ENCODE measurements at places on chromosomes 1 and 21.

- DNase-seq: no peak
Measured at GRCh38 chr1:155947741-155948140, 6.3 kb downstream of the RXFP4 start.

- no peak for DNase-seq
Measured at GRCh38 chr1:57721001-57721400, 297.1 kb upstream of the DAB1 start.

DNA sequence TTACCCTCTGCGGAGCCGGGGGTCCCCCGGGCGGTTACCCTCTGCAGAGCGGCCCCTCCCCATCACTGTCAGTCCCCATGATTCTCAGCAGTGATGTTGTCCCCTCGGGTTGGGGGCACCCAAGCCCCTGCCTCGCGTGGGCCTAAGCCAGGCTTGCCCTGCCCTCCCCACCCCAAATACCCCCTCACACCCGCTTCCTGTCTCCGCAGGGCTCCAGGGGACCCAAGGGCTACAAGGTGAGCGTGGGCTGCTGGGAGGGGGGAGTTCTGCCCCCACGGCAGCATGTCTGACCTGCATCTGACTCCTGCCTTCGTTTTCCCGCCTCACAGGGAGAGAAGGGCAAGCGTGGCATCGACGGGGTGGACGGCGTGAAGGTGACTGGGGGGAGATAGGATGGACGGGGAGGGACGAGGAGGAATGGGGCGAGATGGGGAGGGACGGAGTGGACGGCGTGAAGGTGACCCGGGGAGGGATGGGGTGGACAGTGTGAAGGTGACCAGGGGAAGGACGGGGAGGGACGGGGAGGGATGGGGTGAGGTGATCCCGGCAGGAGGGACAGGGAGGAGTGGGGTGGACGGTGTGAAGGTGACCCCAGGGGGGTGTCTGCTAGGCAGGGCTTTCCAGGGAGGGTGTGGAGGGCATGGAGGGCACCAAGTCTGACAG is 8.6 kb downstream of the COL6A1 start:
- DNase-seq: no peak

DNA sequence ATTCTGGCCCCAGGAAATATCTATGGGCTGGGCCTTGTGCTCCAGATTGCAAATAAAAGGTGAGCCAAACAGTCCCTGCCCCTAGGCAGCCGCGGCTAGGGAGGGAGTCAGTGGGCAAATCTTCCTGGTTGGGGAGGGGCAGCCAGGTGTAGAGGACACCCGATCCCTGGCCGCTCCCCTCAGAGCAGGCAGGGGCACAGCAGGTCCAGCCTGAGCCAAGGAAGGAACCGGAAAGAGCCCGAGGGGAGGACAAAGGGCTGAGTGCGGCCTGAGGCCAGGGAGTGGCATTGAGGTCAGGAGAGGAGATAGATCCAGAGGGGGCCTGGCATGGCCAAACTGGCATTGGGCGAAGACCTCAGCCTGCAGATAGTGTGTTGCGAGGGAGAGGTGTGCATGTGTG is 36.6 kb upstream of the ARF1 start:
- no peak for DNase-seq

- DNase-seq: no peak
Measured at GRCh38 chr1:156848461-156849150, 10.3 kb downstream of the INSRR start.

GRCh38 chr1:36448530-36449056 is 1.7 kb downstream of the OSCP1 start:
- DNase-seq: no peak

DNA sequence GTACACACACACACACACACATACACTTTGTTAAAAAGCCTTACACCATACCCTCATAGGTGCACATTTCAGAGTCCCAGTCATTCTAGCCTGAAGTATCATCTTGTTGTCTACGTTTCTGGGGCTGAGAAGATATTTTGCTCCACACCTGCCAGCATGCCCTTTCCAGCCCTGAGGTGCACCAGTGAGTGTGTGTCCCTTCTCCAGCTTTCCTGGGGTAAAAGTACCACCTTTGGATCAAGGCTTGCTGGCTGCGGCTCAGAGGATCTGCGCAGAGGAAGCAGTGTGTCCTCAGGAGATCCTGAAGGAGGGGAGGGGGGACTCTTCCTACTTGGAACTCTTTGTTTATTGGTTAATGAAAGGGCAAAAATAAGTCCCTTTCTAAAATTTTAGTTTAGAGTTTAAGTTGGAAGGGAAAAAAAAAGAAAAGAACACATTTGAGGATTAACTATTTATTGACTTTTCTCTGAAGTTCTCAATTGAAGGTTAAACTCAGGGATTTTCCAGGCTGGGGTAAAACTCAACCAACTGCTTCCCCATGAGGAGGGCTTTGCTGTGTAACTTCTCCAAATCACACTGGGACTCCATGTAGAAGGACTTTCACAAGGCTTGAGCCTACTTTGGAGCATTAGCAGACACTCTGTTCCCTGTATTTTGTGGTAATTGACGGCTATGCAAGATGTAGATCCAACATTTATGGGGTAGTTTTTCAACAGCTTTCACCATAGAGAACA is 200.3 kb upstream of the SGIP1 start:
- no peak for DNase-seq

GRCh38 chr1:230351983-230352382 is 74.1 kb downstream of the PGBD5 start:
- DNase-seq: no peak

DNA sequence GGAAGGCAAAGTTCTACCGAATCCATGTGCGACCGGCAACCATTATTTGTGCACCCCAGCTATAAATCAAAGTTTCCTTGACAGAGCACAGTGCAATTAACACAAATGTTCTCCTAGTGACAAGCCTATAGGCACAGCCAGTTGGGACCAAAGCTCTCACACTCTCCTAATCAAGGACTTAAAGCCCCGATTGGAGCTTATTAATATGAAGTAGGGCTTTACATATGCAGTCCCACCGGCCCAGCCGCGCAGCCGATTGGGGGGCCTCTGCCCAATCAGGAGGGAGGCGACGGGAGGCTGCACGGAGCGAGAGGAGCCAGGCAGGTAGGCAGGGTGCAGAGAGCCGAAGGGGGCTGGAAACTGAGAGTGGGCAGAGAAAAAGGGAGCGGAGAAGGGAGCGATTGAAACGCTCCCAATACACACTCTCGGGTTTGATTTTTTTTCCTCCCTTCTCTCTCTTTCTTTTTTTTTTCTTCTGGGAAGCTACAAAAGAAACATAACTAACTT is at the start of gene ESRRG:
Gene ESRRG (minus strand): TSS at position 156 of the 507 bp plus-strand sequence. CDS start 130 bp downstream, at position 26.
- DNase-seq: no peak

DNA sequence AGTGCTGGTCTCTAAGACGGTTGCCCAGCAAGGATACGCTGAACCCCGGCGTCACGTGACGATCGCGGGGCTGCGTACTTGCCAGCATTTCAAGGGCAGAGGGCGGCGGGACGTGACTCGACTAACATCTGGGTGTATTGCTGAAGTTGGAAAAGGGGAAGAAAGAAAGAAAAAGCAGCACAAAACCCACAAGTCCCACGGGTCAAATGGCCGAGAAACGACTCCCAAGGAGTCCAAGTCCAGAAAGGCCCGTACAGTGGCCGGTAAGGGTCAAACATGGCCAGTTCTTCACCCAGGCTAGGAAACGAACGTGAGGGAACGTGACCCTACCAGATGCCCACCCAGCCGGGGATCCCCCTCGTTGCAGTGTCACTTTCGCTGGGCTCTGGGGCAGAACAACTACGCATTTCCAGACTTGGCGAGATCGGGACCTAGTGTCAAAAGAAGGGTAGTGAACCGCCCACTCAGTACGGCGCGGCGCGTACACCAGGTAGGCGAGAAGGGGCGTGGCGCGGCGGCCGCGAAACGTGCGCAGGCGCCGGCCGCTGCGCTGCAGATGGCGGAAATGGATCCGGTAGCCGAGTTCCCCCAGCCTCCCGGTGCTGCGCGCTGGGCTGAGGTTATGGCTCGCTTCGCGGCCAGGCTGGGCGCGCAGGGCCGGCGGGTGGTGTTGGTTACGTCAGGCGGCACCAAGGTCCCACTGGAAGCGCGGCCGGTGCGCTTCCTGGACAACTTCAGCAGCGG is at the start of the genes PPCS and ZMYND12:
Gene PPCS (plus strand): TSS at position 534 of the 744 bp plus-strand sequence. CDS start 23 bp downstream, at position 557.
Gene ZMYND12 (minus strand): TSS at position 13 of the 744 bp plus-strand sequence. CDS start 25 bp downstream, outside the sequence.
- peak; percentile 79 for DNase-seq

DNA sequence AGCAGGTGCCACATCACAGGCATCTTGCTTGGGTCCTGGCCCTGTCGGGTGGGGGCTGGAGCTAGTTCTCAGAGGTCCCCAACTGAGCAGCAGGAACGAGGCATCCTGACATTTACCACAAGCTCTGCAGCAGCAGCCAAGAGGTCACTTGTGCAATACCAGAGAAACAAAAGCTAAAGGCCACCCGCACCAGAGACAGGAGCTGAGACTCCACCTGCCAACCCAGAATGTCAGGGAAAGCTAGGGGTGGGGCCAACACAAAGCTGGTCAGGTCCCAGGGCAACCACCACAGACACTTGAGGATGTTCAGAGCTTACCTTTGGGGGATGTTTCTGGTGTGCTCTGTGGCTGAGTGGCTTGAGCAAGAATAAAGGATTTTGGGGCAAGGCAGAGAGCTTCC is 13.6 kb upstream of the SYT6 start:
- no peak for DNase-seq

DNA sequence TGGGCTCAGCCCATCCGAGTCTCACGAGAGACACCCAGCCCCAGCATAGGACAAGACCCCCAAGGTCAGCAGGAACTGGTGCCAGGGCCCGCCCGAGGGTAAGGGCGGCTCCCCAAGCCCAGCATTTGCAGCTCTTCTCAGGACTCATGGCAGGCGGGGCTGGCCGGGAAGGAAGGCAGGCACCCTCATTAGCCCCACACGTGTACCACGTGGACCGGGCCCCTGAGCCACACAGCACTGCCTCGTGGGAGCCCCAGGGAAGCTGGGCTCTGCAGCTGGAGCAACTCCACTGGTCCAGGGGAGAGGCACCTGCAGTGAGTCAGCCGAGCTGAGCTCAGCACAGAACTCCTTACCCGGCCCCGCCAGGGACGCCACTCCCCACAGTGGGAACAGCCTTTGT is 97.7 kb upstream of the IFFO2 start:
- DNase-seq: no peak

Measured in M059J (cell line).